ENCODE measurements at places on chromosomes 2 and 18. TPM values are rescaled to one million over a fixed set of nuclear protein-coding genes. Genes with fewer than 3 reads are reported as not detected.

The M1AP gene
- not detected for total RNA-seq

The ALPI gene
- not detected for total RNA-seq

The C2orf78 gene
- total RNA-seq: not detected

The ALPP gene
- total RNA-seq: not detected

The ANKRD30B gene
- total RNA-seq: not detected

Measured in T-helper 1 cell treated with Interleukin-12 subunit alpha and Interleukin-12 subunit beta and Interleukin-4 antibody, amounts not matched to agents 30 ng/mL and 1 ng/mL, for 36 hours (primary cell).